NCI-H524 (cell line): ENCODE measurements at places on chromosomes 7 and 10.

GRCh38 chr10:85848756-85849155 is 517.8 kb downstream of the GRID1 start:
- DNase-seq, result no peak

- no peak for DNase-seq
Measured at GRCh38 chr10:113171662-113172061, 221.6 kb downstream of the TCF7L2 start.

GRCh38 chr7:70446448-70447143 is 685.3 kb upstream of the GALNT17 start:
- peak; percentile 96 for DNase-seq

DNA sequence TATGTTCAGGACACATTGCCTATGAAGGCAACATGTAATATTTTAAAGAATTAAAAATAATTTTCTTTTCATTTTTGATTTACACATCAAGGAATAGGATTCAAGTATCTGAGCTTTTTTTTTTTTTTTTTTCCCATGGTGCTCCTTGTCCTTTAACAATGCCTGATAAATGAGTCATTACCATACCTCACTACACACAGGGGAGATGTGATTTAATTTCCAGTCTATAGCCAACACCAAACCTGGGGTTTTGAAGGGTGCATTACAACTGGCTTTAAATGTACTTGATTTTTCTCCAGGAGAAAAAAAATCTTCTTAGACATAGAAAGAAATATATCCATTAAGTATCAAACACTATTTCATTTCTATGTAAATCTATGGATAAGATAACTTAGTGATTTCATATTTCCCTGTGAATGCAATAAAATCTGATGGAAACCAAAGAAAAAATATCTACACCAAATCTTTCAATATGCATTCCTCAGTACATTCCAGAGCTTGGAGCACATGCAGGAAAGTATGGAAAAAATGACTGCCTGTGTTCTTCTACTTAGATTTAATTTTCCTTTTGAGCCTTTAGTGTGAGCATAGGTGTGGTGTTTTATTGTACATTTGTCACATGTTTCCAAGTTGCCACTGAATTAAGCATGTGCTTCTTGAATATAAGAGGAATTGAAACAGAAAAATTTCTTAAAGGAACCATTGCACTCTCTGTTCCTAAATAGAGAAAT is 204.8 kb upstream of the MEOX2 start:
- DNase-seq, result no peak

DNA sequence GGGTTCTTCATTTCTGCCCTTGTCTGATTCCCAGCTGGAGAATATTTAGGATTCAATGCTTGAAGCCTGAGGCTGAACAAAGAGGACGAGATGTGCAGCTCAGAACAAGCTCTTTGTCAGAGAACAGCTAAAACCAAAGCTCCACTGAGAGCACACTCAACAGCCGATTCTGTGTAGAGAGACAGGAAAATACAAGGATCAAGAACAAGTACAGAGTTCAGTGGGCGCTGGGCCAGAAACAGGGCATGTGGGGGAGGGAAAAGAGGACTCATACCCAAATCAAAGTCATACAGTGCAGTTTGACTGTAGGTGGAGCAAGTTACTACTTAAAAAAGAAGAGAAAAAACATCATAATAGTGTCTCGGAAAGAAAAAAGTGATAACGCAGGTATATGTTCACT is at the start of gene AGMO:
AGMO (minus strand) TSS at position 181 of the 400 bp plus-strand sequence.
- peak; percentile 48 for DNase-seq

DNA sequence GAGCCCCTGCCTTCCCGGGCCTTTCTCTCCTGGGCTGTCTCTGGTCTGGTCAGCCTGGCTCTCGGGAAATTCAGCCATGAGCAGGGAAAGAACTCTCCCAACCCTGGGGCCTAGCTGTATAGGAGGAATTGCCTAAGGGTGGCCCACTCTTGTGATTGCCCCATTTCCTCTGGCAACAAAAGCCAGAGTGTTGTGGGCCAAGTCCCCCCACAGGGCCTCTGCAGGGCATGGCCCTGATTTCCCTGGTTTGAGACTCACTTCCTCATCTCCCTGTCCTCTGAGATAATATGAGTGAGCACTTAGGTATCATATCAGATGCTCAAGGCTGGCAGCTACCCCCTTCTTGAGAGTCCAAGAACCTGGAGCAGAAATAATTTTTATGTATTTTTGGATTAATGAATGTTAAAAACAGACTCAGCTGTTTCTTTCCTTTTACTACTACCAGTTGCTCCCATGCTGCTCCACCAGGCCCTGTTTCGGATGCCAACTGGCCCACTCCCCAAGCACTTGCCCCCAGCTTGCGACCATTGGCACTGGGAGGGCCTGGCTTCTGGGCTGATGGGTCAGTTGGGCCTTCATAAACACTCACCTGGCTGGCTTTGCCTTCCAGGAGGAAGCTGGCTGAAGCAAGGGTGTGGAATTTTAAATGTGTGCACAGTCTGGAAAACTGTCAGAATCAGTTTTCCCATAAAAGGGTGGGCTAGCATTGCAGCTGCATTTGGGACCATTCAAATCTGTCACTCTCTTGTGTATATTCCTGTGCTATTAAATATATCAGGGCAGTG is 11.4 kb downstream of the IRF5 start:
- DNase-seq, result no peak

DNA sequence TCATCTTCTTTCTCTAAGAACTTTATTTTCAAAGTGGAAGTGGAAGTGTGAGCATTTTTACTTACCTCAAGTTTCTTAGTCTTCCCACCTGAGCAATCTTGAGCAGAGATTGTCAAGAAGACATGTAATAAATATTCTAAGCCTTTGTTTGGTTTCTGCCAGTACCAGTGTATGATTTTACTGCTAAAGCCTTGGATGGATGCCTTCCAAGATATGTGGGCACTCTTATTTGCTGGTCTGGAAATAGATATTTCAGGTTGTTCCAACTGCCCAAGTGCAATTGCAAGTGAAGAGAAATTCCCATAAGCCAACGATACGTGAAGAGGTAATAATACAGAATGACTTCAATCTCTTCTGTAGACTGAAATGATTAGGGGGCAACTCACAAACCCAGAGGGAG is 18.2 kb upstream of the TARP start:
- DNase-seq, result no peak

- DNase-seq, result no peak
Measured at GRCh38 chr10:72906446-72906845, 12.9 kb downstream of the OIT3 start.

DNA sequence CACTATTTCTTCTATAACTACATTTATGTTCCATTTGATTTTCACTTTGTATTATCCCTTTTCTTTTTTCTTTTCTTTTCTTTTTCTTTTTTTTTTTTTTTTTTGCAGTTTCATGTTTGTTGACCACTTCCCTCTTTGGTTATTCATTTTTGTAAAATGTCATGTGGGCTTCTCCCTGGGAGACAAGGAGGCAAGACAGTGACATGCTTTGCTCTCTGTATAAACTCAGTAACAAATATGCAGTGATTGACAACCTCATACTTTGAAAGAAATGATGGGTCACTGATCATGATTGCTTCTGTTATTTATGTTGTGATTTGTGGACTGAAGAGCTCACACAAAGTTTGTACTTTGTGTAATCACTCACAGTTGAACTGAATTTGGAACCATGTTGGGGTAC is 90.2 kb upstream of the ABI1 start:
- DNase-seq, result no peak
